ENCODE measurements at places on chromosomes 12 and 14. TPM values are rescaled to one million over a fixed set of nuclear protein-coding genes. Genes with fewer than 3 reads are reported as not detected.

The SYNDIG1L gene
- not detected for total RNA-seq

The DGLUCY gene
- 39.5 TPM for total RNA-seq

GRCh38 chr12:113056631-113057488, at the start of gene DTX1:
TSS of gene DTX1 (plus strand) at chr12:113056730. CDS start at chr12:113058193, 1,463 bp downstream.
- no peak within 1 kb of the TSS for H3K27ac ChIP-seq
- peak; percentile 51 for DNase-seq
- peak within 1 kb of the TSS; percentile 74 for H3K4me3 ChIP-seq
- H3K4me1 ChIP-seq, result peaks cover 28% of the 10 kb centered on the region
- H3K27me3 ChIP-seq, result no peaks in the 10 kb centered on the region

The DLST gene
- total RNA-seq, result 126 TPM

The GDF3 gene
- not detected for total RNA-seq

GRCh38 chr14:75549169-75549568, 26.9 kb downstream of the BATF start:
- H3K36me3 ChIP-seq, result peaks cover 38% of the 10 kb centered on the region
- no peak overlapping the region for H3K4me3 ChIP-seq
- peak; percentile 58 for DNase-seq
- peaks cover 52% of the 10 kb centered on the region for H3K4me1 ChIP-seq
- H3K27ac ChIP-seq, result peak overlapping the region; percentile 77
- no peaks in the 10 kb centered on the region for H3K27me3 ChIP-seq

GRCh38 chr12:108701779-108702441, 29.4 kb downstream of the CORO1C start:
- H3K4me3 ChIP-seq, result no peak overlapping the region
- peaks cover 19% of the 10 kb centered on the region for H3K4me1 ChIP-seq
- no peak overlapping the region for H3K27ac ChIP-seq
- H3K27me3 ChIP-seq, result no peaks in the 10 kb centered on the region

The SAMD15 gene
- 0.10 TPM for total RNA-seq

DNA sequence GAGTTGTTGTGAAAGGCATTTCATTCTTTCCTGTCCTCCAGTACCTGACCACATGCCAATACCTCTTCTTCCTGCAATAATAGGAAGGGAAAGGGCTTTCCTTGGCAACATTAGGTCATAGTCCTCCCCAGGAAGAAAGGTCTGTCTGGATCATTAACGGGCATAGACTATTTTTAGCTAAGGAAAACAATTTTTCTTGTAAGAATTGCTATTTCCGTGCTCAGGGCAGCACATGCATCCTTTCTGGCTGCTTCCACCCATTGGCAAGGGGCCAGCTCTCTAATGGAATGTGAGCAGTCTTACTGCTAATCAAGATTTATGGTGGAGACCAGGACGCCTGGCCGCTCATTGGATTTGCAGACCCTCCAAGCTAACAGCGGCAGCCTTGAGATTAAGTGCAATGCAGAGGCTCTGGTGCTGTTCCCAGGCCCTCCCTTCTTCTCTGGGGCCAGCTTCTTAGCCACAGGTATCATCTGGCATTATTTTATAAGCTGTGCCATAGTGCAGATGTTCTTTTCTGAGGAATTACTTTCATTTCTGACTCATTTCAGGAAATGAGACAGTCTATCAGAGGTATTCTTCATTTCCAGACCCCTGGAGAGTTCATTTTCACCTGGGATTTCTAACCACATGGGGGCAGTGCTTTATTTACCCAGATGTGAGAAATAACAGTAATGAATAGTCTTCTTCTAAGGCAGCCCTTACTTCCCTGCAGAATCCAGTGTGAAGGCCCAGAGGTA, 52.9 kb downstream of the ANO6 start:
- no peak overlapping the region for H3K27ac ChIP-seq
- peaks cover 9% of the 10 kb centered on the region for H3K4me1 ChIP-seq
- DNase-seq, result no peak
- H3K4me3 ChIP-seq, result no peak overlapping the region
- no peaks in the 10 kb centered on the region for H3K27me3 ChIP-seq
- H3K36me3 ChIP-seq, result peaks cover 4% of the 10 kb centered on the region

The CCDC197 gene
- not detected for total RNA-seq

DNA sequence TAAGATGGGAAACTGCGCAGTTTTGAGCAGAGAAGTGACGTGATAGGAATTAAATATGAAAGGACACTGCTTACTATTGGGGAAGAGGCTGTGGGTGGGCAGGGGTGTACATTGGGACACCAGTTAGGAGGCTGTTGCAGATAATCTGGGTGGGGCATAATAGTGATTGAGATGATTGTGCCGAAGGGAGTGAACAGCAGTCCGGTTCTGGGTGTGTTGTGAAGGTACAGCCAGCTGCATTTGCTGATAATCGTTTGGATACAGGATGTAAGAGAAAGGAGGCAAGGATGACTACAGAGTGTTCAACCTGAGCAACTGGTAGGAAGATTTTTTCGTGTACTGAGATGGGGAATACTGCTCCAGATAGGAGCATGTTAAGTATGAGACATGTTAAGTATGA, 205.2 kb upstream of the NEDD1 start:
- H3K36me3 ChIP-seq, result no peaks in the 10 kb centered on the region
- no peak overlapping the region for H3K4me3 ChIP-seq
- H3K27me3 ChIP-seq, result peaks cover 5% of the 10 kb centered on the region
- no peak overlapping the region for H3K27ac ChIP-seq
- H3K4me1 ChIP-seq, result no peaks in the 10 kb centered on the region

The KRT74 gene
- not detected for total RNA-seq

- H3K36me3 ChIP-seq, result no peaks in the 10 kb centered on the region
- H3K4me3 ChIP-seq, result no peak overlapping the region
- DNase-seq, result no peak
- H3K27me3 ChIP-seq, result peaks cover 4% of the 10 kb centered on the region
- H3K4me1 ChIP-seq, result no peaks in the 10 kb centered on the region
- no peak overlapping the region for H3K27ac ChIP-seq
These were observed 13.0 kb downstream of the GTSF1 start for GRCh38 chr12:54460317-54460923.

- no peaks in the 10 kb centered on the region for H3K36me3 ChIP-seq
- H3K27ac ChIP-seq, result no peak overlapping the region
- DNase-seq, result no peak
- no peak overlapping the region for H3K4me3 ChIP-seq
These were observed 2.3 kb upstream of the ACSS3 start for GRCh38 chr12:81075539-81075938.

DNA sequence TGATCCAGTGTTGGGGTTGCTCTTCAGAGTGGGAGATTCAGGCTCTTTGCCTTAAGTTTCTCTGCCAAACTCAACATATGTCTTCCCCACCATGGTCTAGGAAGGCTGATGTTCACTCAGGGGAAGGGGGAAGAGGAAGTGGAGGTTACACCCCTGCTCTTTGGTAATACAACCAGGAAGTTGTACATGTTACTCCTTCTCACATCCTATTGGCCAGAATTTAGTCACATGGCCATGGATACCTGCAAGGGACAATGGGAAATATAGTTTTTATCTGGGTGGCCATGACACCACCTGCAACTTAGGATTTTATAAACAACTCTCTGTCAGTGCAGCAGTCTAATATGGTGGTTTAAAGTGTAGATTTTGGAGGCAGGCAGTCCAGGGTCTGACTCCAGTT, 150.9 kb downstream of the TBX5 start:
- no peaks in the 10 kb centered on the region for H3K4me1 ChIP-seq
- no peak overlapping the region for H3K27ac ChIP-seq
- H3K4me3 ChIP-seq, result no peak overlapping the region
- no peak for DNase-seq

GRCh38 chr14:23877111-23877510, 76.5 kb upstream of the DHRS4 start:
- no peaks in the 10 kb centered on the region for H3K36me3 ChIP-seq
- no peaks in the 10 kb centered on the region for H3K27me3 ChIP-seq
- no peak for DNase-seq
- no peak overlapping the region for H3K4me3 ChIP-seq
- H3K4me1 ChIP-seq, result peaks cover 3% of the 10 kb centered on the region

Data from activated naive CD4-positive, alpha-beta T cell treated with anti-CD3 and anti-CD28 coated beads for 36 hours (primary cell).